A549 treated with CpdA at 1 μM for 4 hours (cell line): ENCODE measurements at places on chromosomes 16 and 17. TPM values are rescaled to one million over a fixed set of nuclear protein-coding genes. Genes with fewer than 3 reads are reported as not detected.

Gene KRT36
- not detected in 5 replicates for total RNA-seq

Gene CCL7
- 0.19 to 0.82 TPM (median 0.61 TPM) in 5 replicates for total RNA-seq

Gene ACSM3
- 3.3 to 6.0 TPM (median 4.7 TPM) in 5 replicates for total RNA-seq

Gene CRHR1
- total RNA-seq: 0.11 to 0.27 TPM (median 0.12 TPM) in 4 of 5 replicates, not detected in the other

Gene FOXN1
- 0.02 to 0.20 TPM (median 0.04 TPM) in 3 of 5 replicates, not detected in the others for total RNA-seq
